ENCODE measurements at places on chromosomes 3 and 15.

DNA sequence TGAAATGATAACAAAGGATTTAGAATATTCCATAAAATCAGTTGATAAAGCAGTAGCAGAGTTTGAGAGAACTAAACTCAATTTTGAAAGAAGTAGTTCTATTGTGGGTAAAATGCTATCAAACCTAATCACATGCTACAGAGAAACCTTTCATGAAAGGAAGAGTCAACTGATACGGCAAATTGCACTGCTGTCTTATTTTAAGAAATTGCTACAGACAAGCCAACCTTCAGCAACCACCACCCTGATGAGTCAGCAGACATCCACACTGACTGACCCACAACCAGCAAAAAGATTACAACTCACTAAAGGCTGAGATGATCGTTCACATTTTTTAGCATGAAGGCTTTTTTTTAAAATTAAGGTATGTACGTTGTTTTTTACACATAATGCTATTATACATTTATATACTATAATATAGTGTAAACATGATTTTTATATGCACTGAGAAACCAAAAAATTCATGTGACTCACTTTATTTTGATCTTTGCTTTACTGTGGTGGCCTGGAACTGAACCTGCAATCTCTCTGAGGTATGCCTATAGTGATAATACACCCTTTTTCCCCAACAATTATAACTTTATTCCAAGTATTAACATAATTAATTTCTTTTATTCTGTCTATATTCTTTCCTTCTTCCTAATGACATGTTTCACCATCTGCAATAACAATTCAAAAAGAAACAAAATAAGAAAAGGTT, 109.9 kb downstream of the TBC1D5 start:
- DNase-seq = no peak

DNA sequence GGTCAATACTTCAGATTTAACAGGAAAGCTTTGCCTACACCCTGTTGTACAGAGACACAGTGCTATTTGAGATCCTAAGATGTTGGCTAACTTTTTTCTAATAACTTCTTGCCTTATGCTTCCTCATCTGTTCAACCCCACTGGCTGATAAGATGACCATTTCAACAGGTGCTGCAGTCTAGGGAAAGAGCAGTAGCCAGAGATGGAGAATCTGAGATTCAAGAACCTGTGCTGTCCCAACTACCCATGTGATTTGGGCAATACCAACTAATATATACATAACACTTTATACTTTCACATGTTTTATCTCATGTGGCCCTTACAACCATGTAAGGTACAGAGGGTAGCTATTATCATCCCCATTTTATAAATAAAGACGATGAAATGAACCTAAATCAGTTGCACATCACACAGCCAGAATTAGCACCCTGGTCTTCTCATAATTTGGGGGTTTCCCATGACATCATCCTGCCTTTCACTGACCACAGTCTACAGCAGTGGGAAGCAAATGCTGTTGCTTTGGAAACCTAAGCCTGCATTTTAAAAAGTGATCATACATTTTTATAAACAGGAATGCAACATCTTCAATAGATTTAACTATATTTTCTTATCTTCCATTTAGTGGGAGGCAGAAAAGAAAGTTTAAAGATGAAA, 9.7 kb downstream of the TTC23 start:
- DNase-seq = no peak

- DNase-seq = no peak
Measured at GRCh38 chr3:23217872-23218554, 14.9 kb downstream of the UBE2E2 start.

DNA sequence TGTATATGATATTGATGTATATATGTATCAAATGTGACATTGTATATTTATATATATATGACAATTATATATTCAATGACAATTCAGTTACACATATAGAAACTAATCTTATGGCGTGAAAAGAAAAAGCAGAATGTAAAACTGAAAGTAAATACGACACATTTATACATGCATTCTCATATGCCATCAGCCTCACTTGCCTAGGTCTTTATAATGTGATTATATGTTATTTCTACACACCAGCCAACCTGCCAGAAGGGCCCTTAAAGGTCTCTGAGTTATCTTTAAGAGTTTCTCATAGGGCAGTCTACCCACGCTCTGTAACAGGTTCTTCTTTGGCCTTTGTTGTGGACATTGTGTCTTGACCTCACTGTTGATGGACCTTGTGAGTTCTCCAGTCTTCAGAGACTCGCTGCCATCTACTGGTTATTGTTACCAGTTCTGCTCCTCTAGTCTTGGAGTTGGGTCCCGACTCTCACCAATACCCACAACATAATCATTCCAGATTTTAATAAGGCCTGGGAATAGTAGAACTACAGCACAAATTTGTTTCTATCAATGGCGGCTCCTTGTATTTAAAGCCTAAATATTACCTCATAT, 371.5 kb upstream of the GOLIM4 start:
- DNase-seq = peak; percentile 33

DNA sequence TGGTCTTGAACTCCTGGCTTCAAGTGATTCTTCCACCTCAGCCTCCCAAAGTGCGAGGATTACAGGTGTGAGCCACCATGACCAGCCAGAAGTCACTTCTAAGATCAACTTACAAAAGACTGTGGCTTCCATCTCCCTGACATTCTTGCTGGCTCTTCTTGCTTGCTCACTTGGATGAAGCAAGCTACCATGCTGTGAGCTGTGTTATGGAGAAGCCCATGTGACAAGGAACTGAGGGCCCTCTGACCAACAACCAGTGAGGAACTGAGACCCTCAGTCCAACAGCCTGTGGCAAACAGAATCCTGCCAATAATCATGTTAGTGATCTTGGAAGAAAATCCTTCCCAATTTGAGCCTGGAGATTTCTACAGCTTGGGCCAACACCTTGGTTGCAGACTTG, 7.2 kb upstream of the VPS8 start:
- DNase-seq = no peak

- no peak for DNase-seq
Measured at GRCh38 chr15:63090472-63090871, 31.2 kb upstream of the LACTB start.

DNA sequence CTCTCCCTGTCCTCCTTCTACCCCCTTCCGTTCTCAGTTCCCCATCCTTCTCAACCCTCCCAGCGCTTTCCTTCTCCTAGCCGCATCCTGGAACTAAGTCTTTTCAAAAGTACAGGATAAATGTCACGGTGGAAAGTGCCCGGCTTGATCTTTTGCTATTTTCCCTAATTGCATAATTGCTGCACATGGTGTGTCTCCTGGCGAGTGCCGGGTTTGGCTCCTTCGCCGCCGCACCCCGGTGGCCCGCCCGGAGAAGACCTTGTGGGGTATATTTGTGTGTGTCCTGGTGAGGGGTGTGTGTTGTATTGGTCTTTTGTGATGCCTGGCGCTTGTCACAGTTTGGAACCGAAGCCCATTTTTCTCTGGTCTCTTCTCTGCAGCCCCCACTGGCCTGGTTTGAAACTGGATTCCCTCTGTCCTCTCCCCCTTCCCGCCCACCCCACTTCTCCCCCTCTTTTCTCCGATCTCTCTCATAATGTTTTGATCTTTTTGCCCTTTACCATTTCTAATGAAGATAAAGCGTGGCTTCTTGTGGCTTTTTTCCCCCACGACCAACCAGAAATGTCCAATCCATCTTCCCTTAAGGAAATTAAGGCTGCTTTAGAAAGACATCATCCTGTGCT, 692 bp downstream of the UBE2E2 start:
- peak; percentile 45 for DNase-seq

Data from putamen (tissue), 1 donor.